Neural progenitor cell (in vitro differentiated cells): ENCODE measurements at places on chromosomes 1 and 21.
A peak's percentile ranks its signal among the peaks of the same experiment; 100 is the strongest.

GRCh38 chr1:22776035-22776613 lies 65.5 kb downstream of the EPHB2 start:
- H3K36me3 ChIP-seq, result no peaks in the 10 kb centered on the region
- H3K4me3 ChIP-seq, result no peak overlapping the region
- no peaks in the 10 kb centered on the region for H3K27me3 ChIP-seq
- DNase-seq, result no peak

DNA sequence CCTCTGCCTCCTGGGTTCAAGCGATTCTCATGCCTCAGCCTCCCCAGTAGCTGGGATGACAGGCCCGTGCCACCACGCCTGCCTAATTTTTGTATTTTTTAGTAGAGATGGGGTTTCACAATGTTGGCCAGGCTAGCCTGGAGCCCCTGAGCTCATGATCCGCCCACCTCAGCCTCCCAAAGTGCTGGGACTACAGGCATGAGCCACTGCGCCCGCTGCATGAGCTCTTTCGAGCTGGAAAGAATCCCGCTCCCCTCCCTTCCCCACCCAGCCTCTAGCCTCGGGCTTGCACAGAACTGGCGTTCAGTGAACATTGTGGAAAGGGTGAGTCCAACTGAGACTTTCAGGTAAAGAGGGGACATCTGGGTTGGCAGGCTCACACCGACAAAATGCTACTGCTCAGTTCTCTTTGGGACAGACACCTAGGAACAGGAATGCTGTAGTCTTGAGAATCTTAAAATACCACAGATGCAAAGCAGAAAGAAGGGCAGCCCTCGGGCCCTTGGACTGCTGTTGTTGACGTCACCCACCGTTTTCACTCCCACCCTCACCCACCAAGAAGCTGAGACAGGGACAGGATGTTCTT lies 9.7 kb upstream of the GNG4 start:
- DNase-seq, result no peak
- H3K27ac ChIP-seq, result no peak overlapping the region
- no peaks in the 10 kb centered on the region for H3K27me3 ChIP-seq
- H3K36me3 ChIP-seq, result no peaks in the 10 kb centered on the region
- H3K4me1 ChIP-seq, result peaks cover 36% of the 10 kb centered on the region
- no peak overlapping the region for H3K4me3 ChIP-seq

- H3K4me1 ChIP-seq, result peaks cover 5% of the 10 kb centered on the region
- no peaks in the 10 kb centered on the region for H3K36me3 ChIP-seq
- no peaks in the 10 kb centered on the region for H3K27me3 ChIP-seq
- H3K4me3 ChIP-seq, result no peak overlapping the region
- no peak overlapping the region for H3K27ac ChIP-seq
Measured at GRCh38 chr1:29638281-29638680, 402.0 kb downstream of the PTPRU start.

DNA sequence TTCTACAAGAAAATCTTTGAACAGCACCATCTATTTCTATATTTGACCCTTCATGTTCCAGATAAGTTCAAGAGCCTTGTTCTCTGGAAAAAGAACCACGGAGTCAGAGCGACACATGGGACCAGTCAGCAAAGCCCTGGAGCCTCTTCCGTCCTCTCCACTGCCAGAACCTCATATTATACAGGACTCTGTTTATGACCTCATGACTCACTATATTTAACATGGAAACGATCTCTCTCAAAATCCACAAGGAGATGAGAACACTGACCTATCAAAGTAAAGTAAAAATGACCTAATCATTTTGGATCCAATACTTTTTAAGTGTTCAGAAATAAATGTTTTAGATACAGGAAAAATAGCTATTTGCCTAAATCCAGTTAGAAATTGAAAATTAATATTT lies 124.6 kb upstream of the KRTAP19-8 start:
- no peak overlapping the region for H3K4me3 ChIP-seq
- no peak overlapping the region for H3K27ac ChIP-seq
- H3K27me3 ChIP-seq, result no peaks in the 10 kb centered on the region
- H3K36me3 ChIP-seq, result no peaks in the 10 kb centered on the region
- H3K4me1 ChIP-seq, result peaks cover 28% of the 10 kb centered on the region

DNA sequence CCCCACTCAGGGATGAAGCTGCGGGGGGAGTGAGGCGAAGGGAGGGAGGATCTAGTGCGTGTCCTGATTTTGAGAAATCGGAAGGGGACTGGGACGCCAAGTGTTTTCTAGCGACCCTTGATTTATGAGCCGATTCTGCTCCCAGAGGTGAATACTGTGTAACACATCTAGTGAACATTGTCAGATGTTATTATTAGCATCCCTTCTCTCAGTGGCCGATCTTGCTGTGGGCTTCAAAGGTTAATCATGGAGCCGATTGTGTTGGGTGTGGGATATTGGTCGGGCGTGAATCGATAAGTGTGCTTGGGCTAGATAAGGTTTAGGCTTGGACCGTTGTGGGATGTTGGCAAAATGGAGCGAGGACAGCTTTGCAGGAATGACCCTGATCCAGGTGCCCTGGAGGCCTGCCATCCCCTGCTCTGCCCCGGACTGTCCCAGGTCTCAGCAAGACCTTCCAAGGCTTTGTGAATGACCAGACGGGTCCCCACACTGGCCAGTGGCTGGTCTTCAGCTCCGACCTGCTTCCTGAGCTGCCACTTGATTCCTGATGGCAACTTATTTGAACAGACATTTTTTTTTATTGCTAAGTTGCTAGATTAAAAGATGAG lies 2.2 kb downstream of the AJAP1 start:
- no peak overlapping the region for H3K27ac ChIP-seq
- H3K27me3 ChIP-seq, result peaks cover 89% of the 10 kb centered on the region
- H3K4me3 ChIP-seq, result peak overlapping the region; percentile 57

GRCh38 chr1:36829066-36829465 lies 205.2 kb downstream of the GRIK3 start:
- H3K4me3 ChIP-seq, result no peak overlapping the region
- no peak for DNase-seq
- no peaks in the 10 kb centered on the region for H3K27me3 ChIP-seq
- H3K27ac ChIP-seq, result no peak overlapping the region
- H3K4me1 ChIP-seq, result peaks cover 13% of the 10 kb centered on the region

- no peak for DNase-seq
- peak overlapping the region; percentile 70 for H3K27ac ChIP-seq
- H3K4me1 ChIP-seq, result peaks cover 27% of the 10 kb centered on the region
- no peak overlapping the region for H3K4me3 ChIP-seq
- H3K36me3 ChIP-seq, result peaks cover 15% of the 10 kb centered on the region
Measured at GRCh38 chr1:223820515-223820858, 25.3 kb downstream of the TP53BP2 start.
